Hippocampal formation (tissue), 2 donors: ENCODE measurements at places on chromosomes 13 and 19.

- DNase-seq: no peak
These were observed 7.5 kb downstream of the ZNF331 start for GRCh38 chr19:53545271-53546065.

DNA sequence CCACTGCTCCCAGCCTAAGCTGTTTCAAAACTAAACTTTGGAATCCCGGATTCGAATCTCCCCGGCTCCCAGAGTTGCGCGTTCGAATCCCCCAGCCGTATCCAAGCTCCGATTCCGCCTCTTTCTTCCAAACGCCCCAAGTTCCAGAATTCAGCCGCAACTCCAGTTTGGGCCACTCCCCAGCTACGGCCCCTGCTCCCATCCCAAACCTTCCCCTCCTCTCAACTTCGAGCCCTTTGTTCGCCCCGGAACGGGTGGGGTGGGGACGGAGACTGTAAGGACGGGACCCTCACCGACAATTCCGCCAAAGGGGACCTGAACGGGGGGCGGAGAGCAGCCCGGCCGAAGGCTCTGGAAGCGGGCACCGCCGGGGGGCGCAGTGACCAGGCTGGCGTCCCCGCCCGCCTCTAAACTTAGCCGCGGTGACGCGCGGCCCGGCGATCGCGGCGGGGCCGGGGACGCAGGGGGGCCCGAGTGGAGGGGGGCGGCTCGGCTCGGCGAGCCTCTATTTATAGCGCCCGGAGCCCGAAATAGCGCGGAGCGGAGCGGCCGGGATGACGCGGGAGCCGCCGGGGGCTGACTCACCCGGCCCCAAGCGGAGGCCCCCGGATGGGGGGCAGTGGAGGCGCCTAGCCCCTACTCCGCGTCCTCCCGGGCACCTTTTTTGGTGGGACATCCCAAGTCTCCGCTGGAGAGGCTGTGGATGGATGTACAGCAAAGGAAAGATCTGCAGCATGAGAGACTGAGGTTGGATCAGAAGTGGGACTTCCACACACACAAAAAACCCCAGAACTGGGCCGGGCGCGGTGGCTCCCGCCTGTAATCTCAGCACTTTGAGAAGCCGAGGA lies 4.9 kb upstream of the ERCC1 start:
- DNase-seq: no peak

- DNase-seq: no peak
These were observed 183.9 kb downstream of the DCLK1 start for GRCh38 chr13:35947315-35947714.

DNA sequence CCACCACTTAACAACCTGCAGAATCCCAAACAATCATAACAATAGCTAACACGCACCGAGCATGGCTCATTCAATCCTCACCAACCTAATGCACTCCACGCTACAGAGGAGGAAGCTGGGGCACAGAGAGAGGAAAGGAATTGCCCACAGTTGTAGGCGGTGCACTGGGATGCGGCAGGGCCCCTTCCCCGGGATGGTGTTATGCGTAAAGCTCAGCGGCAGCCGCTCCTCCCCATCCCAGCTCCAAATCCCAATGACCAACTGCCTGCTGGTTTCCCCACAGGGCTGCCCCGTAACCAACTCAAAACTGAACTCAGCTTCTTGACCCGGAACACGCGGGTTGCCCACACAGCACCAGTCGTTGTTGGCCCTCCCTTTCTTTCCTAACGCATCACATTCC lies 42.2 kb downstream of the SERP2 start:
- no peak for DNase-seq

DNA sequence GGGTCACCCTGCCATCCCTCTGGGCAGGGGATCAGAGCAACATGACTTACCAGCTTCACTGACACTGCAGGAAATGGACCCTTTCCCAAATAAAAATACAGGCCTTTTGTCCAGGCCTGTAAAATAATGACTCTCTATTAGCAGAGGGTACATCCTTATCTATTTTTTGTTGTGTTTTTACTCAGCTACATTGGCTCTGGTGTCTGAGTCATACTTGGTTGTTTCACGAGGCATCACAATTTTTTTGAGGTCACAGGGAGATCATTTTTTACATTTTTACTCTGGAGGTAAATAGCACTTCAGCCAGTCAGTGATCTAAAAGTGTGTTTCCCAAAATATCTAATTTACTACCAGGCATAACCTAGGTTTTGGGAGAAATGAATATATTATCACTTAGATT lies 6.9 kb upstream of the HTR2A start:
- DNase-seq: no peak
